ENCODE measurements at places on chromosomes 6 and 20. TPM values are rescaled to one million over a fixed set of nuclear protein-coding genes. Genes with fewer than 3 reads are reported as not detected.

DNA sequence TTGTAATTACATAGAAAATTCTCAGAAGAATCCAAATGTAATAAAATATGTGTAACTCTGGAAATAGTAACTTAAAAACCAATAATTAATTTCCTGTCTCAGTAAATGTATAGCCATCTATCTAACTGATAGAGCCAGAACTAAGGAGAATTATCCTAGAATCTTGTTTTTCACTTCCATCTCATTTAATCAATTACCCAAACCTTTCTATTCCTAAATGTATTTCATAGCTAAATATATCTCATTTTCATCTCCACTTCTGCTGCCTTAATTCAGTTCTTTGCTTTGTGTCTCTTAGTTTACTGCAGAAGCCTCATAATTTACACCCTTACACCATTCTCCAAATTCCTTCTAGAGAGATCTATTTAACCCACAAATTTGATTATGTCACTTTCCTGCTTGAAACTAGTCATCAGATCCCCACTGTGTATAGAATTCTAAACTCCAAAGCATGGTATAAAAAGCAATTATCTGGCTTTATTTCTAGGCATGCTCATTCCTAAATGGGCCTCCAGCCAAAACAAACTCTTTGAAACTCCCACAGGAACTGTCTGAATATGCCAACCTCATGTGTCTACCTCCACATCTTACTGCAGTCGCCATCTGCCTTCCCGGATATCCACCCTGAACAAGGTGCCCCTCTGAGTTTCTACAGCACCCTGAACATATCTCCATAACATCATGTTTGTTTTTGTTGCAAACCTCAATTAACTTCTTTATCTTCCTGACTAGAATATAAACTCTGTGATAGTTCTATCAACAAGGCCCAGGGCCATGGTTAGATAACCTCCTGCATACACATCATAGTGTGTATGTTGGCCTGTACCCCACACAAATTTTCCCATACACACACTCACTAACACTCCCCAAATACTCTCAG, 70.5 kb upstream of the ADTRP start:
- no peak for DNase-seq

- no peak for DNase-seq
Measured at GRCh38 chr6:85428486-85428885, 21.4 kb upstream of the NT5E start.

DNA sequence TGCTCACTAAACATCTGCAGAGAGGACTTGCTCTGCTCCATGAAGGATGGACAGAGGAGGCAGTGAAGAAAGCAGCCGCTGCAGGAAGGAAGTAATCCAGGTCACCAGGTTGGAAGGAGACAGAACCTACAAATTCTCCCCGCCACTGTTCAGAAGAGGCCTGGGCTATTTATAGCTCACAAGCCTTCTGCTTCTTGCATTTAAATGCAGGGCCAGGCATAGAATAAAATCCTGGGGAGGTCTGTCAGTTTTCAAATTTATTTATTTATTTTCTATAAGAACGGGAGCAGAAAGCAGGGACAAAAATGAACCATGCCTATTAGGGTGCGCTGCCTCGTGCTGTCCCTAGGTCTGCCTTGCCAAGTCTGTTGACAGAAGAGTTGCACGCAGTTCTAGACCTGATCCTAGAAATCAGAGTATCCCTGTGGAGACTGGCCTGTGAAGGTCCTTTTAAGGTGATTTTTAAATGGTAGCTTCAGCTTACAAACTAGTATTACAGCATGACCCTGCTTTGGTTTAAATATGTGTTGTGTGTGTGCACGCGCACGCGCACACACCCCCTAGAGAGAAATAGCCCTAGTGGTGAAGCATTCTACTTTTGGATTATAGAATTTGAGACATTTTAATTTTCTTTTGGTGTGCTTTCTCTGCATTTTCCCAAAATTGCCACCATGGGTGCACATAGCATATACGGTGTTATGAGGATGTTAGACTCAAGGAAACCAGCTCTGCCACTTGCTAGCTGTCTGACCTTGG, 19.5 kb downstream of the RIMS4 start:
- DNase-seq, result no peak

LY6G6F gene
- not detected for total RNA-seq

- no peak for DNase-seq
Measured at GRCh38 chr6:40900791-40901190, 138.2 kb downstream of the UNC5CL start.

- no peak for DNase-seq
Measured at GRCh38 chr6:82074556-82074955, 173.0 kb downstream of the IBTK start.

- no peak for DNase-seq
Measured at GRCh38 chr6:52689857-52690256, 18.9 kb downstream of the TMEM14A start.

FKBP1C gene
- 1.1 TPM for total RNA-seq

DNA sequence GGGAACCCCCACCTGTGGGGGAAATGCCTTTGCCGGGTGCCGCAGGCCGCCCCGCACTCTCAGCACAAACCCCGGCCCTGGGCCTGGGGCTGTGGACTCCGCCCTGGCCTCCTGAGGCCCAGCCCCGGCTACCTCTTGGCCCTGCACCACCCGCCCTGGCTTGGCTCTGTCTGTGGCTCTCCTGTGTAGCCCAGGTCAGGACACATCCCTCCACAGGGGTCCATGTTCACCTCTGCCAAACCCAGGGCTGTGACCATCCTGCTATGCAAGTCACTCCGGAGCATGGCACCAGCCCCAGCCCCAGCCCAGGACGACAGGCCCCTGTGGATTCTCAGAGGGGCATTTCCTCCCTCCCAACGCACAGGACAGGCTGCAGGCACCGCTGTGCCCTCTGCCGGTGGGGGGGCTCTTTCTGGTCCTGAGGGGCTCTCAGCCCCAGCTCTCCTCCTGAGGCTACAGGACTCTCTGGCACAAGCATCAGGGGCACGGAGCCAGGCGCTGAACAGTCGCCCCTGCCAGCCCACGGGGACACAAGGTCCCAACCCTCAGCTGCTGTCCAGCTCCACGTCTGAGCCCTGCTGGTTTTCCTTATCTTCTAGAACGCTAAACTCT, 45.7 kb downstream of the TAF4 start:
- no peak for DNase-seq

- DNase-seq, result no peak
Measured at GRCh38 chr6:35449287-35449881, 2.8 kb upstream of the FANCE start.

GRCh38 chr6:44539701-44540355, 152.3 kb downstream of the CDC5L start:
- DNase-seq, result no peak

ULBP2 gene
- 0.14 TPM for total RNA-seq

- DNase-seq, result no peak
Measured at GRCh38 chr6:111846492-111847409, 26.5 kb downstream of the FYN start.

VSX1 gene
- not detected for total RNA-seq

DNA sequence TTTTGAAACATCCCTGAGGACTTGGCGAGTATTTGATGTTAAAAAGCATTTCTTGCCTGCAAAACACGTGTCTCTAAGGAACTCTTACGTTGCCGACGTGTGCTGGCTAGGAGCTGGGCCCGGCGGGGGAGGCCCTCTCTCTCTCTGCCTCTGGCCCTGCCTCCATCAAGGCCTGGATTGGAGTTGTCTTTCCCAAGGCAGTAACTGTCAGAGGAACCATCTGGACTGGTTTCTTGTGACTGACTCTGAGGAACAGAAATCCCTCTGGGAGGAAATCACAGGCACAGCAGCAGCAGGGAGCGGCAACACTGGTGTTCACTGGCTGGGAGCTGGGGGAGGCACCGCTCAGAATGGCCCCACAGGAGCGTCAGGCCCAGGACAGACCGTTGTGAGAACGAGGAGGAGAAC, 244.2 kb downstream of the NRN1 start:
- no peak for DNase-seq

GRCh38 chr6:42901538-42901957, 14.3 kb upstream of the PTCRA start:
- DNase-seq, result peak; percentile 87

DUSP15 gene
- total RNA-seq, result 2.8 TPM

PTK6 gene
- total RNA-seq, result 11.0 TPM

DNA sequence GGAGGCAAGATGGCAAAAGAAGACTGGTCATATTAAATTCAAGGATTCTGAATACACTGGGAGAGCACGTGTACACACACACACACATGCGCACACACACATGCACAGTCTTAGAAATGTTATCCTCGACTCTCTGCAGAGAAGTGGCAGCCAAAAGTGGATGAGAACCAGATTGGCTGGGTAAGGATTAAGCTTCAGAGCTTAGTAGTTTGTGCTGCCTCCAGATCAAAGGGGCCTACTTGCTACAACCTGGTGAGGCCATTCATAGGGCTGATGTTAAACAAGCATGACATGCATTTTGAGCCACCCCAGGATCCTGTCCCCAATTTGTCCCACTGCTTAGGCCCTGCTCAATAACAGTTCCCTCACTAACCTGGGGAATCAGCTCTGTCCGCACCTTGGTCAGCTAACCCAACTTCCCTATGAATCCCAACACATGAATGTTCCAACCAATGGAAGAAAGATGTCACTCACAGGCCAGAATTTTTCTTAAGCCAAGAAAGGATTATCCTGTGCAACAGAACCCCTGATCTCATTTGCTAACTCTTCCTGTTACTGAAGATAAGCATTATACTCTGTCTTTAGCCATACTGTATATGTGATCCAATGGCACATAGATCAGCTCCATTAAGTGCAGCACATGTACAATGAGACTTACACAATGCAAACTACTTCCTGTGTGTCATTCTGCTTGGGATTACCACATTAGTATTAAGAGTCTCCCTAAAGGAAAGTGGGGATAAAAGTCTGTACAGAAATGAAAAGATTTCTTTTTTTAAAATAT, 31.0 kb downstream of the TOMM6 start:
- DNase-seq, result no peak

CYP21A2 gene
- total RNA-seq, result 1.3 TPM

- no peak for DNase-seq
Measured at GRCh38 chr6:48449002-48449401, 338.0 kb upstream of the PTCHD4 start.

DNA sequence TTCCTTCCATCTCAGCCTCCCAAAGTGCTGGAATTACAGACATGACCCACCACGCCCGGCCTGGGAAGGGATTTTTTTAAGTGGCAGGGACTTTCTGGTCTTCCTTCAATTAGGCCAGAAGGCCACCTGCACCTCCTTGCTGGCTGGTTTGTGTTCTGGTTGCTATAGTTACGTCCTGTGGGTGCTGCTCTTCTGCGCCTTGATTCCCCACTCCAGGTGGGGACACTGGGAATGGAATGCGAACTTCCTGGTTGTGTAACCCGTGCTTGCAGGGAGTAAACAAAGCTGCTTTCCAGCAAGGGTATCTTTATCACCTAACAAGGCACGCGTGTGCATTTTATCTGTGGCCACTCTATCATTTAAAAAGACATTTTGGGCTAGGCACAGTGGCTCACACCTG, 117.7 kb downstream of the PLEKHG1 start:
- peak; percentile 70 for DNase-seq

POU5F1 gene
- total RNA-seq, result 9.7 TPM

- DNase-seq, result peak; percentile 28
Measured at GRCh38 chr6:32589596-32590449, at the start of gene HLA-DRB1. HLA-DRB1 (minus strand) TSS chr6:32589848; CDS start chr6:32589742, 106 bp downstream.

C6orf118 gene
- total RNA-seq, result not detected

DNA sequence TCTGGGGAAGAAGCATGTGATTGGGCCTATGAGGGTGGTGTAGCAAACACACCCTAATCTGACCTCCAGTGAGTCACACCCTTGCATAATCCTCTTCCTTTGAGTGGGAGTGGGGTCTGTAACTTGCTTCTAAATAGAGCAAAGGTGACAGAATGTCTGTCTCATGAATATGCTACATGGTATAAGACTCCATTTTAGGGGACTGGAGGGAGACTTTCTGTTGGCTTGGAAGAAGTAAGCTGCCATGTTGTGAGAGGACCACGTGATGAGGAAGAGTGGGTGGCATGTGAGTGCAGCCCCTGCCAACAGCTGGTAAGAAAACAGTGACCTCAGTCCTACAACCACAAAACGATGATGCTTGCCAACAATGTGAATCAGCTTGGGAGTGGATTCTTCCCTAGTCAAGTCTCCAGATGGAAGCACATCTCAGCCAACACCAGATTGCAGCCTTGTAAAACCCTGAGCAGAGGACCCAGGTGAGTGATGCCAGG, 3.7 kb downstream of the AK9 start:
- DNase-seq, result no peak

VWA7 gene
- total RNA-seq, result 18.5 TPM

DNA sequence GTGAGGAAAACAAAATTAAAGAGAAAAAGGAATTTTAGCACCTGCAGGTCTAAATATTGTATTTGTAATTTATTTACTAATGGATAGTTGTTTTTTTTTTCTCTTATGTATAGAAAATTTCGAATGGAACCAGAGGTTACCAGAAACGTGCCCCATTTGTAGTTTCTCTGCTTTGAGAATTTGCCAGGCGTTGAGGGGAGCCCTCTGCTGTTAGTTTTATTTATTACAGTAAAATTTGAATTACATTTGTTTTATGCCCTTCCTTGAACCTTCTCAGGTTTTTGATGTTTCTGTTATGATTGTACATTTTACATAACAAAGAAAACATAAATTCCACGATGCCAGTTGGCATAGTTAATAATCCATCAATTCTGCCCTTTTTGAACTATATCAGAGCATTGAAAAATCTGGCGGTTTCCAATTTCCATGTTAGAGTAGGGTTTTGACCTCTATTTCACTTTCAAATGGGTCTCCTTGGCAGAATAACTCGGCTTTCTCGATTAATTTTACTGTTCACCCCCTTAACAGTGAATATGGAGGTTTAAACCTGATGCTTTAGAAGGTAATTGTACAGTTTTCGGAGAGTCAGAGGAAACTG, 35.1 kb upstream of the RFPL4B start:
- no peak for DNase-seq

GSTA3 gene
- not detected for total RNA-seq

GRCh38 chr6:142827369-142827768, 117.6 kb downstream of the HIVEP2 start:
- peak; percentile 69 for DNase-seq

- no peak for DNase-seq
Measured at GRCh38 chr20:615514-615913, 5.4 kb upstream of the TCF15 start.

GRCh38 chr6:123967905-123968304, 164.2 kb downstream of the NKAIN2 start:
- DNase-seq, result no peak

ANGPT4 gene
- total RNA-seq, result 0.20 TPM

PDYN gene
- total RNA-seq, result not detected

C20orf144 gene
- total RNA-seq, result 0.09 TPM

GRCh38 chr6:36701401-36701991, 3.9 kb downstream of the RAB44 start:
- no peak for DNase-seq

DNA sequence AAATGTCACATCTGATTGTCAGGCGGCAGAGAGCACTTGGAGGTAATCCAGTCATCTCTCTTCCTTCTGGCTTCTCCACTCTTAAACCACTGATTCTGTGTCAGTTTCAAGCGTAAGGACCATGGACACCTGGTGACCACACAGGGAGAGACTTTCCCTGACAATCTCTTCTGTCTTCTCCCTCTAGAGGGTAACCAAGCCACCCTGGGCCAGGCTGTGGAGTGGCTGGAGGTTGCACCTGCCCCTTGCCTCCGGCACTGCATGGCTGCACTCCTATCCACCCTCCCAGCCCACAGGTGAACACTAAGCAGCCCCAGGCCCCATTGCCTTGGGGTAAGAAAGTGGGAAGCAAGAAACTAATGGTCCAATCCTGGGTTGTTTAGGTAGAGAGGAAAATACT, 78.7 kb downstream of the BFSP1 start:
- no peak for DNase-seq

EHMT2 gene
- 63.4 TPM for total RNA-seq

GPX6 gene
- total RNA-seq, result not detected
